ENCODE measurements at places on chromosomes 4 and X.

DNA sequence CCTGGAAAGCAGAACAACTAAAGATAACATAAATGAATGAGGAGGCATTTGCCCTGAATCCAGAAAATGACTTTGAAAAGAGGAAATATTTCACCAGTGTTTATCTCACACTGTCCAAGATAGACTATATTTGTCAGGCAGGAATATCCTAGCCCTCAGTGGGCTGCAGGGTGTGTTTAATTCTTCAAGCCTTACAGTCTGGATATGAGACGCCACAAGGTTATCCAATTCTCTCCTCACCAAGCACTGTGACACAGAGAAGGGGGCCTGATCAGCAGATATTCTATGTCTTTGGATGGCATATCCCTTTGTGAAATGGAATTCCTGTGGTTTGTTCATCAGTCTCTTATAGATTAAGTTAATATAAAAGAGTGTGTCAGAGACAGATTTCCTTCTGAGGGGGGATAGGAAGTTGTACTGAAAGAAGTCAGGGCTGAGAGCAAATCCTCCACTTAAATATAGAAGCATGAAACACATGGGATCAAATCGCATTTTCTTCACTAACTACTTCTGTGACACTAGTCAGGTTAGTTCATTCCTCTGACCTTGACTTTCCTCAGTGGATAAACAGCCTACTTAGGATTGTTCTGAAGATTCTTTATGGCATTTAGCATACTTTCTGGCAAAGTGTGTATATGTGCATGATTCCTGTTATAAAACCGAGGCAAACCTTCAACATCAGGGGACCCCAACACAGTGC is 6.8 kb upstream of the G3BP2 start:
- DNase-seq = no peak

DNA sequence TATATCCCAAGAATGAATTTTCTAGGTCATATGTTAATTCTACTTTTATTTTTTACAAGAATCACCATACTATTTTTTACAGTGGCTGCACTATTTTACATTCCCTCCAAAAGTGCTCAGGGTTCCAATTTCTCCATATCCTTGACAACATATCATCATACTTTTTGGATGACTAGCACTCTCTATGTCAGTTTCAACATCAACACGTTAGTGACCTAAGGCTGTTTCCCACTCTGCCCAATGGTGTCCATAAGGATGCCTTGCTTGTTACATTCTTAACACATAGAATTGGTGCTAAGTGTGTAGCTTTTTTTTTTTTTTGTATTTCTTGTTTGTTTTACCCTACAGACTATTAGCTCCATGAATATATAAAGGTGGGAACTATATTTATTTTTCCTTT is 175.4 kb downstream of the PCDH10 start:
- DNase-seq = no peak

GRCh38 chr4:5701971-5702370 is 6.4 kb downstream of the EVC2 start:
- no peak for DNase-seq

DNA sequence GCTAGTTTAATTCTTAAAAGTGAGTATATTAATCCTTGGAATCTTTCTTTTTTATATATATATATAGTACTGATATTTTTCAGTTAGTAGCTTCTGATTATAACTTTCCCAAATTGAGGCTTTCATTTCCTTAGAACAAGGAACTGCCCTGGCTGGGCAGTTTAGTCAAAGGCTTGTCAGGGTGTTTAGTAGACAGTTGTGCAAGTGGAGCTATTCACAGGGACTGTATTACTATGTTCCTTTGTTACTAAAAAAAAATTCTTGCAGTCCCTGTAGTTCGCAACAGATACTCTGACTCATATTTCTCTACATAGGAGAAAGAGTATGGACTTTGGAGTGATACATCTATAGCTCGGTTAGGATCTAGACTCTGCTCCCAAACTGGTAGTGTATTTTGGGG is 20.8 kb downstream of the USO1 start:
- DNase-seq = peak; percentile 78

- no peak for DNase-seq
These were observed 1.2 kb upstream of the MAGEA10 start for GRCh38 chrX:152139589-152139988.

DNA sequence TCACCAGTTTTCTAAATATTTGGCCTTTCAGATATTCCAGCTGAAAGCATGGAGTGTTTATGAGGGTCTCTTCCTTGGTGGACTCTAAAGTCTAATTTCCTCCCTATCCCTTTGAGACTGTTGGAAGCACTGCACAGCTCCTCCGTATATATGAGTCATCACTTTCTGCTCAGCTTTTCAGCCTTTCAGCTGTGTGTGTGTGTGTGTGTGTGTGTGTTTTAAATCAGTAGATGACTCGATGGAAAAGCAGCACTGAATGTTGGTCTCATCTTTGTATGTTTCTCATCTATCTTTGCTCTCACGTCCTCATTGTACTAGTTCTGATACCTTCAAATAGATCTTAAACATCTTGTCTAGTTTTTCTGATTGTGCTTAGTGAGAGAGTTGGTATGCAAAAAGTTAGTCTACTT is 81.6 kb downstream of the ZFX start:
- DNase-seq = peak; percentile 93

GRCh38 chrX:55127692-55128091 is 38.9 kb downstream of the PAGE2 start:
- DNase-seq = peak; percentile 51

DNA sequence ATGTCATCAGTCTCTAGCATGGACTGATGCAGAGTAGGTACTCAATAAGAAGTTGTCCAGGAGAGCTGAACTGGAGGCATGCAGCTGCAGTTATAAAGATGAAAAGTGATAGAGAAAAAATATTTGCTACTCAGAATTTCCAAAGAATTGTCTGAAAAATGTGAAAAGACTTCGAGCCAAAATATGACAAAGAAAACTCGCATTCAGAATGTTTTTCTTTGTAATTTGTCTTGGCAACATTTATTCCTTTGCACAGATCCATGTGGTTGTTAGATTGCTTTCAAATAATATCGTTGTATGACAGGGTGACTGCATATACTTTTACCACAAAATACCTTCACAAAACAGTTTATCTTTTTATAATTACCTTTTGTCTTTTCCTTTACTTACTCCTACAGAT is 128.0 kb upstream of the SLC4A4 start:
- no peak for DNase-seq

DNA sequence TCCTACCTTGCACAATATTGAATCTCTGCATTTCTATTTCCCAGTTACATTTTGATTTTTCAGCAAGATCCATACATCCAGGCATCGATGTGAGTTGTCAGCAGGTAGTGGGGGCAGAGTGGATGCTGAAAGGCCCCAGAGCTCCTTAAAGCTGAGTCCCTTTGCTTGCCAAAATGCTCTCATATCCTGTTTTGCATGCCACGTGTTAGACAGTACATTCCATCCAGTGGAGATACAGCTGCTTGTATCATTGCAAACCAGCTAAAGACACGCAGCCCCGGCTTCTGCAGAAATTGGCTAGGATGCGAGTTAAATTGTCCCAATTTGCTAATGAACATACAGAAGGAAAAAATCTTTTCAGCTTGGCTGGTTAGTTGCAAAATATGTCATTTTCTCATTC is 179.6 kb upstream of the MXRA5 start:
- peak; percentile 71 for DNase-seq

DNA sequence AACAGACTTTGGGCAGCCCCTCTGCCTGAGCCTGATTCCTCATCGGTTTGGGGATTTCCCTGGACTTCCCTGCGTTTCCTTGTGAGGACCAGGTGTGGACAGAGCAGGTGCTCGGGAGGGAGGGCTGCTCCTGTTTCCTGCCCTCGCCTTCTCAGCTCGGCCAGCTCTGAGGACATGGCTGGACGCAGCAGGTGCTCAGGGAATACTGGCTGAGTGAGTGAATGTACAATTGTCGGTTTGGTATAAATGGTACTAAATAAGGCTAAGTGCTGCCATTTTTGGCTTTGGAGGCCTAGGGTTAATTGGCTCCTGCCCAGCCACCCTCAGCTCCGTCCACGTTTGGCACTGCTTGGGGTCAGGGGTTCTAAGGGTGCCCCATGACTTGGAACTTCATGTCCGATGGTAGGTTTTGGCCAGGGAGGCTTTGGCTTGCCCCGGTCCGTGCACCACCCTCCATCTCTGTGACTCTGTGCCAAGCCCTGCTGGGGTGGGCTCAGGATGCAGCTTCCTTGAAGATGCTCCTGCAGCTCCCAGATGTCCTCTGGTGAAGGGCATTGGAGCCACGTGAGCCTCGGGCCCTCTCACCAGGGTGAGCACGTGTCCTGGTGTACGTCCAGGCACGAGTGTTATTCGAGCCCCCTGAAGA is 45.0 kb upstream of the NKX1-1 start:
- no peak for DNase-seq

GRCh38 chr4:68257719-68258118 is 12.2 kb upstream of the TMPRSS11B start:
- no peak for DNase-seq

- no peak for DNase-seq
These were observed 135.1 kb upstream of the GEMIN8 start for GRCh38 chrX:14164828-14165227.

GRCh38 chr4:1459081-1459721 is 53.0 kb upstream of the NKX1-1 start:
- no peak for DNase-seq

DNA sequence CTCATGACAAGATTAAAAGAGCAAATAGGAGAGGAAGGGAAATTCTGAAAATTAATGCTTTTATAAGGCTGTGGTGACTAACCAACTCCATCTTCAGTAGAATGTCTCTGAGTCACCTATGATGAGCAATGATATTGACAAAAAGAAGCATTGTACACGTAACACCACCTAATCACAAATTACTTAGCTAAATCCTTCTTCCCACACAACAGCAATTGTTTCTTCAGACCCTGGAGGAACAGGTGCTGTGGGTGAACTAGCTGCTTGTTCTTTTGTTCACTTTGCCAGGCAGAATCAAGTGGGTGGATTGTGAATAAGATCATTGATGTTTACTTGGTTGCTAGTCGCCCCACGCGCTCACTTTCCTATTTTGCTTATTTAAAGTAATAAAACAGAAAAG is 315.5 kb downstream of the CAMK2D start:
- DNase-seq = peak; percentile 97

- no peak for DNase-seq
These were observed 59.5 kb downstream of the PGRMC2 start for GRCh38 chr4:128227991-128228571.

DNA sequence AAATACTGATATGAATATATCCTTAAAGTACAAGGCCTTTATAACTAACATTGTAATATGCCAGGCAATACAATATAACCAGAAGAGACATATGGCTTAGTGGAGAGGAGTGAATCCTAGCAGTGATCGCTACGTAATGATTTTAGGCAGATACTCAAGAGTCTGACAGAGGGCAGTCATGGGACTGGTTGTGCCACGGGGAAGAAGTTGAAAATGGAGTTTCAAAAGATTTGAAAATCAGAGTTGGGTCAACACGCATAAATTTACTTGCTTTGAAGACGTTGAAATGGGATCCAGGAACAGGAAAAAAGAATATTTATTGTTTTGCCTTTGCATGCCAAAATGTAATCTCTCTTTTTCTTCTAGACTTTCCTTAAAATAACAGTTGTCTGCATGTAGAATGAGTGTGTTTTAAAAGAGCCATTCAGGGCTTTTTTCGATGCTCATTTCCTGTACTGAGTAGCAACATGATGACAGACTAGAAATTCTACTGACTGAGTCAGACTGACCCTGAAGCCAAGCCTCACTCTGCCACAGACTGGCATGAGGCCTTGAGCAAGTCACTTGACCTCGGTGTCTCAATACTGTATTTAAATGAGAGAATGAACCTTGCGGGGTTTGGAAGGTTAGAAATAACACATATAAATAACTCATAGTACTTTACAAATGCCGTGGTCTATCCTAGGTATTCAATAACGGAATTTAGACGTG is 8.1 kb upstream of the SMS start:
- peak; percentile 95 for DNase-seq

DNA sequence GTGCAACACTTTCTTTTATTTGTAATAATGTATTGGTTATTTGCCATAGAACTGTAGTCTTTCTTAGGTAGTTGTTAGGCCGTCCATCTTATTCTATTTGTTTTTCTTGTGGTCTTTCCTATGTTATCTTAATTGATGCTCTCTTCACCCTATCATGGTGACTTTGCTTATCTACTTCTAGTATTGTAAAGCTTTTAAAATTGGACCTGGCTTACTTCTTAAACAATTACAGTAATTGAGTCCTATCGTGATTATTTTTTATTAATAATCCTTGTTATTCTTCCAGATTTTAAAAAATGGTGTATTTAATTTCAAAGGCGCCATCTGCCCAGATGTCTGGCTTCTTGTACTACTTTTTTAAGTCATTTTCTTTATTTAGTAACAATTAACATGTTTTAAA is 63.7 kb downstream of the CLCN5 start:
- DNase-seq = no peak

GRCh38 chr4:12881945-12882584 is 602.1 kb downstream of the RAB28 start:
- no peak for DNase-seq

- peak; percentile 87 for DNase-seq
These were observed 84.7 kb downstream of the NHS start for GRCh38 chrX:17459661-17460060.

DNA sequence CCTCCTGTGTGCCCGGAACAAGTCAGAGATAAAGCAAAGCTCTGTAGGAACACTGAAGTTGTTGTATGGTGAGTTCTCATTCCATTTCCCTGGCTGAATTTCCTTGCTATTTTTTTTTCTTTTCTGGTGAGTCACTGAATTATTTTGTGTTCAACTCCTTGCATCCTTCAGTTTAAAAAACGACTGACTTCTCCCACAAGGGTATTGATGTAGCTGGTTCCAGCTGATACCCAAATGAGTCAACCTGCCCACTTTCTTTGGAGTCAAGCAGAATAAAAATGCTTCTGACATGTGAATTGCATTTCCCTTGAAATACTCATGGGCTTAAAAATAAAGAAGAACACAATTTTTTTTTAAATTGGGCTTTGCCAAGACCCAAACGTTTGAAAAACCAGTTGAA is 85.5 kb downstream of the SHOX start:
- no peak for DNase-seq

GRCh38 chr4:10413177-10413576 is 44.0 kb downstream of the ZNF518B start:
- DNase-seq = no peak

DNA sequence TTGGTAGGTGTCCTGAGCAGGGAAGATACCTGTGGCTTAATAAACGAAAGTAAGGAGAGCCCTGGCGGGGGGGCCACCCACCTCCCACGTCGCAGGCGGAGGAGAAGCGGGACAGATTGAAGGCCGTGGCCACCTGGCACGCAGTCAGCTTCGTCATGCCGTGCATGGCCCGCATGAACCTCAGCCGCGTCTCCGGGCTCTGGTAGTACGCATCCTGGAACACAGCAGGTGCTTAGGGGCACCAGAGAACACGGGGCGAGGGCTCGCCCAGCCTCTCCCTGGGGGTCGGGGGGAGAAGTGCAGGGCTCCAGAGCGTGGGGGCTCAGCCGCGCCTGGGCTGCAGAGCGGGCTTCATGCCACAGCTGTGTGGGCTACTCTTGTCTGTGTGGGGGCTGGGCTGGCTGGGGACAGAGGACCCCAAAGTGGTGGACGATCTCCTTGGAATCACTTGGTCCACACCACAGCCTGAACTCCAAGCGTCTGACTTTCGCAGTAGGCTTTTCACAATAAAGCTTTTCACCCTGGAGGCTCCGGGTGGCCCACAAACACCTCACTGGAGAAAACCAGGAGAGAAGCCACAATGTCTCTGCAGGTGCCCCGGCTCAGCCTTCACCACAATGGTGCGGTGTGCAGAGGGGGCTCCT is 27.1 kb upstream of the SLC25A6 start:
- DNase-seq = no peak
